ENCODE measurements at places on chromosomes 5 and 9. TPM values are rescaled to one million over a fixed set of nuclear protein-coding genes. Genes with fewer than 3 reads are reported as not detected.

- peaks cover 33% of the 10 kb centered on the region for H3K4me1 ChIP-seq
- H3K36me3 ChIP-seq: no peaks in the 10 kb centered on the region
- H3K27ac ChIP-seq: no peak overlapping the region
- no peaks in the 10 kb centered on the region for H3K27me3 ChIP-seq
- peak overlapping the region; percentile 40 for H3K4me3 ChIP-seq
- no peak for DNase-seq
Observed at GRCh38 chr5:10857338-10857733, 96.3 kb upstream of the DAP start.

- DNase-seq: no peak
- no peak overlapping the region for H3K27ac ChIP-seq
Observed at GRCh38 chr9:121599872-121600585, 51.4 kb upstream of the DAB2IP start.

The FASTKD3 gene
- total RNA-seq: 16.5 TPM

GRCh38 chr5:136743052-136743451 is 377.7 kb upstream of the TRPC7 start:
- no peaks in the 10 kb centered on the region for H3K27me3 ChIP-seq
- H3K27ac ChIP-seq: no peak overlapping the region
- DNase-seq: no peak
- H3K4me3 ChIP-seq: no peak overlapping the region

GRCh38 chr5:113027015-113027414 is 50.4 kb downstream of the DCP2 start:
- H3K36me3 ChIP-seq: peaks cover 5% of the 10 kb centered on the region
- H3K27me3 ChIP-seq: no peaks in the 10 kb centered on the region
- H3K27ac ChIP-seq: no peak overlapping the region
- H3K4me3 ChIP-seq: no peak overlapping the region
- peaks cover 13% of the 10 kb centered on the region for H3K4me1 ChIP-seq

- no peak overlapping the region for H3K4me3 ChIP-seq
- no peak overlapping the region for H3K27ac ChIP-seq
- H3K36me3 ChIP-seq: no peaks in the 10 kb centered on the region
- DNase-seq: no peak
- H3K4me1 ChIP-seq: no peaks in the 10 kb centered on the region
- H3K27me3 ChIP-seq: no peaks in the 10 kb centered on the region
Observed at GRCh38 chr9:121537283-121537682, 37.6 kb upstream of the GGTA1 start.

The ANKRD55 gene
- total RNA-seq: not detected

GRCh38 chr5:137714946-137715345 is 20.9 kb downstream of the KLHL3 start:
- no peak for DNase-seq
- no peak overlapping the region for H3K27ac ChIP-seq
- H3K4me3 ChIP-seq: no peak overlapping the region
- H3K36me3 ChIP-seq: no peaks in the 10 kb centered on the region
- no peaks in the 10 kb centered on the region for H3K4me1 ChIP-seq
- no peaks in the 10 kb centered on the region for H3K27me3 ChIP-seq

DNA sequence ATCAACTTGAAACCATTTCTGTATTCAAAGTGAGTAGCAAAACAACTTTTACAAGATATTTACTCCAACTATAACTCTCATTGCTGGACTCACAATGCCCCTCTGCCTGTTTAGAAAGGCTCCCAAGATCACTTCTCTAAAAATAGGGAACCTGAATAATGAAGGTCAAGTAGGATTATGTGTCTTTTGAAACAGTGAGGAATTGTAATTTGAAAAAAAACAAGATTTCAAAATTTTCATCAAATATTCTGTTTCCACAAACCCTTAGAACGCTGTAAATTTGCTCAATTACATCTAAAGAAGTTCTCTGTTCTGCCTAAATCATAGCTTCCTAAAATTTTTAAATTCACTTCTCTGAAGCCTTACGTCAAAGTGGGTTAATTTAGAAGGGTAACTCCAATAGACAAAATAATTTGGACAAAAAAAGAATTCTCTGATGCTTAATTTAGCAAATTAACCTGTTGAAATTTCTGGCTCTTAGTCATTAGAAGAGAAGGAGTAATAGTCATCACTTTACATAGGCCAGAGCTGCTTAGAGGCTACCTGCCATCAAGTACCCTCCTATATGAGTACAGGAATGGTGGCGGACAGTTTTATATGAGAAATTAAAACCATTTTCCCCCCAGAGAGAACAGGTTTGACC is 4.0 kb downstream of the ELL2 start:
- no peak overlapping the region for H3K27ac ChIP-seq
- H3K36me3 ChIP-seq: peaks cover 17% of the 10 kb centered on the region
- H3K27me3 ChIP-seq: no peaks in the 10 kb centered on the region
- H3K4me3 ChIP-seq: peak overlapping the region; percentile 99
- no peak for DNase-seq

The ENTPD2 gene
- total RNA-seq: 0.92 TPM

The MARCOL gene
- total RNA-seq: not detected

DNA sequence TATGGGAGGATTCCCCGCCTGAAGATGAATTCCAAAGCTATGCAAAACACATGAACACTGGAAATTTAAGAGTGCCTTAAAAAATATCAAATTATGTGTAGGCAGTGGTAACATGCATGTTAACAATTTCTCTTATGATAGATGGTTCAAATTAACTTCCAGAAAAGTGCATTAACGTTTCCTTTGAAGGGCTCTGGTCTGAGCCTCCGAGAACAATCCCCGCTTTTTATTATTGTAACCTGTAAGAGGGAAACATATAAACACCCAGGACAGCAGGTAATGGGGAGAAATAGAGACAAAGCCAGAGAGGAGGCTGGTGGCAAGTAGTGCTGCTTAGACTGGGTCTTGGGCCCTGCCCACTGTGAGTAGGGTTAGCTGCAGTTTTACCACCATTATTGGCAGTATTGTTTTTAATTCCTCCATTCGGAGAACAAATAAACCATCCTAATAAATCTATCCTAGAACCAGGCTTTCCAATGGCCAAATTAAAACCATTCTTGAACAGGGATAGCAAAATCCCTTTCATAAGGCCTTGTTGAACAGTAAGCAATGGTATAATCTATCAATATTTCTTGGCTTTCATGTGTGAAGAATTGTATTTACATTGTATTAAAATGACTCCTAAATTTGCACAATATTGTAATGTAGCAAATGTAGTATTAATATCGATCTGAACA is 6.3 kb downstream of the NR2F1 start:
- no peaks in the 10 kb centered on the region for H3K27me3 ChIP-seq
- peak overlapping the region; percentile 48 for H3K4me3 ChIP-seq
- H3K27ac ChIP-seq: no peak overlapping the region
- peaks cover 30% of the 10 kb centered on the region for H3K4me1 ChIP-seq
- no peak for DNase-seq
- peaks cover 57% of the 10 kb centered on the region for H3K36me3 ChIP-seq

GRCh38 chr9:19430201-19430760 is 21.5 kb downstream of the ACER2 start:
- no peaks in the 10 kb centered on the region for H3K27me3 ChIP-seq
- DNase-seq: no peak
- H3K36me3 ChIP-seq: no peaks in the 10 kb centered on the region

- H3K36me3 ChIP-seq: no peaks in the 10 kb centered on the region
- H3K27ac ChIP-seq: no peak overlapping the region
- 0 out of 2 replicates have a peak, but pooled peaks cover 2% of the 10 kb centered on the region for H3K27me3 ChIP-seq
- no peak overlapping the region for H3K4me3 ChIP-seq
- DNase-seq: no peak
- H3K4me1 ChIP-seq: no peaks in the 10 kb centered on the region
Observed at GRCh38 chr5:68149189-68149588, 66.4 kb upstream of the PIK3R1 start.

- no peaks in the 10 kb centered on the region for H3K4me1 ChIP-seq
- DNase-seq: no peak
Observed at GRCh38 chr9:27041746-27042145, 36.3 kb upstream of the LRRC19 start.

DNA sequence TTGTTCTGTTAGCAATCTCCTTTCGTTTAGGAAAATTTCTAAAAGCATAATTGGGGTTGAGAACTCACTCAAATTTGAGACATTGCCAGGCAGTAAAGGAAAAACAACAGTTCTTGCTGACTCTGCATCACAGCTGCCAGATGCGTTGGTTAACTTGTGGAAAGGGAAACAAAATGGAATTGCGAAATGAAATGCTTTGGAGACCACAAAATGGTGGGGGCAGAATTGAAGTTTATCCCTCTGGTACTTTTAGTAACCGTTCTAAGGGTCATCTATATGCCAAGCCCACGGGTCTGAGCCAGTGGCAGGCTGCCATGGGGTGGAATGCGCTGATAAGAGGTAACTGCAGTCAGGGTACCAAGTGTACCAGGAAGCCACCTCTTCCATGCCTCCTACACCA is 28.6 kb upstream of the SELENOP start:
- no peaks in the 10 kb centered on the region for H3K36me3 ChIP-seq
- H3K27me3 ChIP-seq: no peaks in the 10 kb centered on the region
- H3K4me3 ChIP-seq: no peak overlapping the region
- no peak for DNase-seq
- H3K27ac ChIP-seq: no peak overlapping the region

DNA sequence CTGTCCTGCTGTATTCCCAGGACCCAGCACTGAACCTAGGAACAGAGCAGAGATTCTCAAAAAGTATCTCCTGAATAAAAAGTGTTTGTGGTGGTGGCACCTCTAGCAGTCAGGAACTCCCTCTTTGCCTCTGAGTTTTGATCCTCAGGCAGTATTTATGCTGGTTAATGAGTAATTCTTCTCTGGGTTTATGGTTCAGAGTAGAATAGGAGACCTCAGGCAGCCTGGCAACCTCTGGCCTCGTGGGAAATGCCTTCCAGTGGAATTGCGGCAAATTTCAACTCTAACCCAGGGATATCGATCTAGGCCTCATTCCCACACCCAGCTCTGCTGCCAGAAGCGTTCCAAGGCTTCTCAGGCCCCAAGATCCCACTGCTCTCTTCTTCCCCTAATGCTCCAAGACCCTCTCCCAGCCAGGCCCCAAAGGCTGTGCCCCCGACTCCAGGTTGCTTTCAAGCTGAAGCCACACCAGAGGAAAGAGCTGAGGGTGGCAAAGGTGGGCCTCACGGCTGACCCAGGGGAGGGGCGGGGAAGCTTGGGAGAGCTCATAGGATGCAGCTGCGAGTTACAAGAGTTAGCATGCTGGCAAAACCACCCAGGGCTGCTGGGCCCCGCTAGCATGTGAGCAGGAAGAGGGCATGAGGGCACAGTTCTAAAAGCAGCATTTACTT is 10.9 kb upstream of the HDHD3 start:
- no peaks in the 10 kb centered on the region for H3K36me3 ChIP-seq
- no peaks in the 10 kb centered on the region for H3K4me1 ChIP-seq
- DNase-seq: no peak
- H3K27ac ChIP-seq: no peak overlapping the region

The CCDC187 gene
- total RNA-seq: not detected

GRCh38 chr5:179880848-179881590 is 22.4 kb upstream of the MRNIP start:
- peaks cover 28% of the 10 kb centered on the region for H3K36me3 ChIP-seq
- H3K27me3 ChIP-seq: no peaks in the 10 kb centered on the region
- H3K4me3 ChIP-seq: no peak overlapping the region
- no peaks in the 10 kb centered on the region for H3K4me1 ChIP-seq
- no peak for DNase-seq
- H3K27ac ChIP-seq: no peak overlapping the region

The PCDHGA7 gene
- 0.51 TPM for total RNA-seq

All from PC-3 (cell line).